ENCODE measurements at places on chromosomes 1 and 21.

- DNase-seq, result no peak
These were observed 65.9 kb downstream of the LAMC1 start for GRCh38 chr1:183089025-183089639.

DNA sequence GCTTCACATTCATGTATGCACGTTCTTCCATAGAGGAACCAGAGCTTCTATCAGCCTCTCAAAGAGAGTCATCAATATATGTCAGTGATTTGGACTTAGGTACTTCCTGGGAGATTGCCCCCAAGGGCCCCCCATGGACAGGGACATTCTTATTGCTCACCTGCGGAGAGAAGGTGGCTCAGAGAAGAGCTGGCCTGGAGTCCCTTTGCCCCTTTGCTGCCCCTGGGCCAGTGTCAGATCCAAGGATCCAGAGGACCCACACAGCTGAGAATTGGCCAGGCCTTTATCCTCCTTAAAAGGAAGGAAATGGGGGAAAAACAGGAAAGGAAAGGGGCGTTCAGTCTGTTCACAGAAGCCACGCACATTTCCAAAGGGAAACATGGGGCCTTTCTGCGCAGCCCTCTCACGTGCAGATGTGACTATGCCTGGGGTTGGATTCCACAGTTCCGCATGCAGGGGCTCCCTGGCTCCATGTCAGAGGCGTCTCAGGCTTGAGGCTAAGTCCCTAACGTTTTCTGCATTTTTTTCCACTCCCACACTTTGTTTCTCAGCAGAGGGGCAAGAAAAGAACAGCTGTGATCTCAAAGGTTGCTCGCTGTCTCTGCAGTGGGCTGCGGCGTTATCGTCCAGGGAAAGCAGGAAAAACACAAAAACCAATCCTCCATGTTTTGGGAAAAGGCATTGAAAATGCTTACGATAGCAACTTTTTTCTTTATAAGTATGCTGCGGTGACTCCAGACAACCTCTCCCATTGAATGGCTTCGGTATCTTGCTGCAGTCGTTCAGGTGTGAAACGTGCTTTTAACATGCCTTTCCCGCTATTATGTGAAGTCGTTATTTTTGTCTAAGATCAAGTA, 5.9 kb downstream of the C1orf226 start:
- no peak for DNase-seq

- DNase-seq, result no peak
These were observed 1.0 kb downstream of the SLC35D1 start for GRCh38 chr1:67052741-67053534.

GRCh38 chr1:92244376-92244775, 26.7 kb downstream of the C1orf146 start:
- no peak for DNase-seq

DNA sequence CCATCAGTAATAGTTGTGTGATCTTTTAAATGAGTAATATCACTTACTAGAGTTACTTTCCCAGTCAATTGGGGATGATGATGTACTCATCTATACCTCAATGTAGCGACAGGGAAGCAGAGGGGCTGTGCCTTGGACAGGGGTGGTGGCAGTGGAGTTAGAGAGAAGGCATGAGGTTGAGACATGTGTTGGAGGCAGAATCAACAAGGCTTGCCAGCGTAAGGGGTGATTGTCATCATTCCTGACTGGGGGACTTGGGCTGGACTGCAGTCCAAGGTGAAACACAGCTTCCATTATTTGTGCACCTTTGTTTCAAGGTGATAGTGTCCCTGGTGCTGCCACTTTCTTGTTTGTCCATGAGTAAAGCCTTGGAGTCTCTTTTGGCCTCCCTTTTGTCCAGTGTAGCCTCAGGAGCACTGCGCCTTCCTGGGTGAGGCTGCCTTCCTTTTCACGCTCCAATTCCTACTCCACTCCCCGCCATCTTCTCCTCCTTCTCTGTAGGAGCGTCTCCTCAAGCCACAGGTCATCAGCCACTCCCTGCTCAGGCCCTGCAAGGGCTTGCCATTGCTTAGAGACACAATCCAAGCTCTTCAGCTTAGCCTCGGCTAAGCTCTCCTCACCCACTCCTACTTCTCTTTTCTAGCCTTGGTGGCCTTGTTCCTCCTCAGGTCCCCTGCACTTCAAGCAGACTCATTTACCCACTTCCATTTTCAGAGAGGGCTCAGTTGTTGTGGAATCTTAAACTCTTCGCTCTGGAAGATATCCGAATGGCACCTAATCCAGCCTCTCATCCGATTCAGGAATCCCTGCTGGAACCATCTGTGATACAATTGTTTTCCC, 77.6 kb upstream of the CD34 start:
- no peak for DNase-seq

- no peak for DNase-seq
These were observed 84.1 kb downstream of the RIPK4 start for GRCh38 chr21:41682719-41683179.

GRCh38 chr1:96771847-96772246, 50.3 kb downstream of the PTBP2 start:
- DNase-seq, result no peak

DNA sequence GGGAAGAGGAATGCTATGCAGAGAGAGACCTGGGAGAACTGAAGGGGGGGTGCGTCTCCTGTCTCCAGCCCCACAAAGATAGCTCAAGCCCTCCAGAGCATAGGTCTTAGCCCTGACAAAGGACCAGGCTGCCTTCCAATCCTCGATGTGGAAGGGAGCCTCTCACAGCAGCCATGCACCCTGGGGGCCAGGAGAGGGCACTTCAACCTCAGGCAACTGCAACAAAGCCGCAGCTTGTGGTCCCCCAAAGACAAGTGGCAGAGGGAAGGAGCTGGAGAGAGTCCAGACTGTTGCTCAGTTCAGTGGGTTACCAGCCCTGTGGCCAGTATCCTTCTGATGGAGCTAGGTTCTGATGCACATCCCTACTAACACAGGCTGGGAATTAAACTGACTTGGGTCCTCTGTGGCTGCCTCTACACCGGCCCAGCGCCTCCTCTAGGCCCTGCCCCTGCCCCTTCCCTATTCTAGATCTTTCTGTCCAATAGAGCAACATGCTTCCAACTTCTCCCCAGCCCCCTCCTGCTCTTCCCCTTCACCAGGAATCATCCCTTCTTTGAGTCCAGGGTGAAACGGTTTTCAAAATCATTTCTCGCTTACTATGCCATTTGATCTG, 100.7 kb upstream of the SPATA6 start:
- DNase-seq, result no peak

DNA sequence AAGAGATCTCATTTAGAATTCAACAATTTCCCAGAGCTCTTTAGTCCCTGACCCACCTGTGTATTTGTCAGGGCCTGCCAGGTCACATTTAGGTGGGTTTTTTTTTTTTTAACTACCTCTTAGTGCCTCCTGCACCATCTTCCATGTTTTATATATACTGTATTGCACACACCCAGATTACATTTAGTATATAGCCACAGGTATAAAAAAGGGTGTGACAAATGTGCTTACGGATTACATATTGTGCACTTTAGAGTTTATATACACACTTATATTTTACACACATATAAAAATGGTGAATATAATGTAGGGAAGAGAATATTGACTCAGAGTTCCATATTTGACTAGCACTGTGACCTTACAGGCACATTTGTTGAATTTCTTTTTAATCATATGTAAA, 17.4 kb upstream of the LRIG2 start:
- DNase-seq, result no peak

DNA sequence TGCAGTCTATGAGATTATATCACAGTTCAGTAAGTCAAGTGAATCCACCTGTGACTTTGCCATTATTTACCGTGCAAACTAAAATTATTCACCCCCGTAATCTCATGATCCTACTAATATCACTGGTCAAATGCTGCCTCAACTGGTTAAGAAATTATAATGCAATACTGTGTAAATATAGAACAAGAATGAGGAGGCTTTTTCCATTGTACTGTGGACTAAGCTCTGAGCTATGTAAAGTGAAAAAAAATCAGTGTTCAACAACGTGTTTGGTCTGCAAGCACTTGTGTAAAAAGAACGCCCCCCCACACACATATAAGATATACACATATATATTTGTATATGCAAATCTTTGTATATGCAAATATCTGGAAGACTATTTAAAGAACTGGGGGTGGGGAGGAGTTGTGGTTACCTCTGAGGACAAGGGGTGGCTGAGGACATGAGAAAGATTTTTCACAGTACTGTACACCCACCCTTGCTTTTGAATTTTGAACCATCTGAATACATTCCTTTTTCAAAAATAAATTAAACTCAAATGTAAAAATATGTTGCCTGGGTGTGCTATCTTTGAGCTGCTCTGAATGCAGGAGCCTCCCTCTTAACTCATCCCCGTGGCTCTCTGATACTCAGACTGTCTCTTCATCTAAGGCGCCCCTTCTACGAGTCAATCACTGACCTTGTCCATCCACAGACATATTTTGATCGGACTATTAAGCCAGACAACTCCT, 57.0 kb downstream of the PTP4A2 start:
- no peak for DNase-seq

Data from activated CD8-positive, alpha-beta memory T cell treated with anti-CD3 and anti-CD28 coated beads for 1 hour (primary cell).